Nephron progenitor cell (in vitro differentiated cells): ENCODE measurements at places on chromosomes 7 and 10.
A peak's percentile ranks its signal among the peaks of the same experiment; 100 is the strongest.

DNA sequence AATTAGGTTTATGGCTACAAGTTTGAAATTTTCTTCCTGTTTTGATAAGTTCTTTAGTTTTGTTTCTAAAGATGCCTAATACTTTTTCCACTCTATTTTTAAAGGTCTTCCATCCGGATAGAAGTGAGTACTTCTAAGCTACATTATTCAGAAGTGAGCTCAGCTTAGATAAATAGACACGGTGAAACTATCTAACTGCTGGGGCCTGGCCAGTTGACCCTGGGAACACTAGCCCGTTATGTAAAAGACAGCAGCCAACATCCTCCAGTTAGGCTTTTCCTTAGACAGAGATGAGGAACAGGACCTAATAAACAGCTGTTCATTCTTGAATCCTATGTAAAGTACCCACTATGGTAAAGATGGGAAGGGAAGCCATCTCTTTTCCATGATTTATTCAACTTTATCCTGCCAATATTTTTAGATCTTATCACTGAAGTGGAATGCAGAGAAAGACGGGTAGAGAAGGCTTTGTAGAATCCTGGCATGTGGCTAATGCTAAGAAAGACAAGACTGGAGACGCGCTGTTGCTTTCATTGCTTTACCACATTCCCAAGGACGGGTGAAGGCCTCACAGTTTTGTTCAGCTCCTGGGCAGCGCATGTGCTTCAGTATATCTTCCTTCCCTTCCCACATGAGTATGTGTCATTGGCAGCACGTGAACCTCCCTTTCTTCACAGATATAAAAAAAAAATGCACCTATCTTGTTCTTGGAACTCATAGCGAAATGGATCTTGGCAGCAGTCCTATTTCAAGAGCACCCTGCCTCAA, 340.0 kb upstream of the MEOX2 start:
- no peak for DNase-seq
- H3K36me3 ChIP-seq = no peaks in the 10 kb centered on the region
- H3K4me1 ChIP-seq = peaks cover 21% of the 10 kb centered on the region
- no peak overlapping the region for H3K27ac ChIP-seq

- peaks cover 38% of the 10 kb centered on the region for H3K4me1 ChIP-seq
- no peak overlapping the region for H3K27ac ChIP-seq
- no peak for DNase-seq
- peaks cover 4% of the 10 kb centered on the region for H3K27me3 ChIP-seq
- H3K36me3 ChIP-seq = peaks cover 24% of the 10 kb centered on the region
Observed at GRCh38 chr7:129859183-129859582, 93.6 kb downstream of the UBE2H start.

DNA sequence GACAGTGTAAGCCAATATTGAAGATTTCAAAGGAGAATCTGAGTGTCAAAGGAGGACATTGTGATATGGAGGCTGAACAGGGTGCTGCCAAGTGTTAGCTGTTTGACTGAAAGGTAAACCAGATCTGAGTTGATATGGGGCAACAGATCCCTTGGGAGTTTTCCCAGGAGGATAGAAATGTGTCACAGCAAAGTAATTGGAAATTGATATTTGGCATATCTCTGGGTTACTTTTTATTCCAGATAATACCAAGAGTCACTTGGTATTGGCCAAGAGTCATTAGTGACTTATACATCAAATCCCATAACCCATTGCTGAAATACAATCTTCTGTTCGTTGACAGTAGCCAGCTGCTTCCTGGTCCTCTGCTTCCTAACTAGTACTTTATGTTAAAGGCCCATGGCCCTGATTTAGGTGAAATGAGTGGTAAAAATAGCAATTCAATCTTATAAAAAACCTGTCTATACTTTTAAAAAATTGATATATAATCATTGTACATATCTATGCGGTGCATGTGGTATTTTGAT, 922.9 kb downstream of the LRMDA start:
- no peak for DNase-seq
- H3K27ac ChIP-seq = no peak overlapping the region
- no peak overlapping the region for H3K4me3 ChIP-seq
- peaks cover 39% of the 10 kb centered on the region for H3K4me1 ChIP-seq

- no peak overlapping the region for H3K27ac ChIP-seq
- H3K4me1 ChIP-seq = peaks cover 5% of the 10 kb centered on the region
- H3K4me3 ChIP-seq = no peak overlapping the region
- H3K27me3 ChIP-seq = peaks cover 16% of the 10 kb centered on the region
- peaks cover 4% of the 10 kb centered on the region for H3K36me3 ChIP-seq
- no peak for DNase-seq
Observed at GRCh38 chr7:68121655-68122054, 1125.0 kb downstream of the TYW1 start.

DNA sequence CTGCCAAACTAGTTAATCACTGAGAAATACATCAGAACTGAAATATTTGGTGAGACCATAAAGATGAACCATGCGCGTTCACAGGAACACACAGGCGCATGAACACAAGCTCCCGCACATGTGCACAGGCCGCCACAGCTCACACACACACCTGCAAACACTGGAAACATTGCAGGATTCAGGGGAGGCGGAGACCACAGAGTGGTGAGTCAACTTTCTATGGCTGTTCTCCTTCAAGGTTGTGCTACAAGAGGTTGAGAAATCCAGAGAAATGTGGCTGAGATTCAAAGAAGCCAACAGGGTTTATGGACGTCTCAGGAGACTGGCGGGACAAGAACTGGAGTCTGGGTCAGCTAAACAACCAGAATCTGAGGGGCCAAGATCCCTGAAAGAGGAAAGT, 17.8 kb downstream of the ESYT2 start:
- peak overlapping the region; percentile 93 for H3K27ac ChIP-seq
- H3K27me3 ChIP-seq = no peaks in the 10 kb centered on the region

DNA sequence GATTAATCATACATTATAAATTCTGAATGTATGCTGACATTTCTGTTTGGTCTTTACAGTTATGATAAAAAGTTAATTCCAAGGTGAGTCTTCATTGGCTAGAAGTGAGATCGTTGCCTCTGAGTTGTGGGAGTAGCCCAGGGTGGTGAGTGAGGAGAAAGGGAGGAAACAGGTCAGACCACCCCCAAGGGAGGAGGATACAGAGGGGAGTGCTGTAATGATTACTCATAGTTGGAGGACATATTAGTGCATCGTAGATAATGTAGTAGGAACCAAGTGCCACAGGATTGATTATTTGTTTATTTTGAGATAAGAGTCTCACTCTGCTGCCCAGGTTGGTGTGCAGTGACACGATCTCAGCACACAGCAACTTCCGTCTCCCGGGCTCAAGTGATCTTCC, 672.2 kb downstream of the INHBA start:
- H3K27me3 ChIP-seq = no peaks in the 10 kb centered on the region
- H3K36me3 ChIP-seq = no peaks in the 10 kb centered on the region
- H3K4me1 ChIP-seq = peaks cover 33% of the 10 kb centered on the region
- no peak overlapping the region for H3K4me3 ChIP-seq
- no peak for DNase-seq
- no peak overlapping the region for H3K27ac ChIP-seq

DNA sequence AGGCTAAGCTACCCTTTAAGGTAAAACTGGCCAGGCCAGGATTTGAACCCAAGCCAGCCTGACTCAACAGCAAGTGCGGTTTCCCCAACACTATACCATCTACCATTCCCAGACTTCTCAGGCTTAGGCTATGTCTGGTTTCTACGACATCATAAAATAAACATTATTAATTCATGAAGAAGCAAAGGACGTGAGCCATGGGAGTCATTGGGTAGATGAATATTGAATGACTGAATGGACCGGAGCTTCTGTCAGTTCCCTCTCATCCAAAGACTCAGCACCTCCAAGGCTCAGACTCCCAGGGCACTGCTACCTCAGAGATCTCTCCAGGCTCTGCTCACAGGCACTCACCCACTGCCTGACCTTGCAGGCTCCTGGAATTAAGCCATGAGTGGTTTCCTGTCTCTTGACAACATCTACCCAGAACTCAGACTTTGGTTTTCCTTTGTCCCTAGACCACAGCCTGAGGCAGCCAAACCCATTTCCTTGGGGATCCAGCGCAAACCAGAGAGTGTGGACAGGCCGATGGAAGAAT, 64.6 kb upstream of the STEAP1B start:
- peaks cover 48% of the 10 kb centered on the region for H3K4me1 ChIP-seq
- DNase-seq = no peak
- no peak overlapping the region for H3K27ac ChIP-seq
- no peak overlapping the region for H3K4me3 ChIP-seq
- peaks cover 2% of the 10 kb centered on the region for H3K27me3 ChIP-seq

DNA sequence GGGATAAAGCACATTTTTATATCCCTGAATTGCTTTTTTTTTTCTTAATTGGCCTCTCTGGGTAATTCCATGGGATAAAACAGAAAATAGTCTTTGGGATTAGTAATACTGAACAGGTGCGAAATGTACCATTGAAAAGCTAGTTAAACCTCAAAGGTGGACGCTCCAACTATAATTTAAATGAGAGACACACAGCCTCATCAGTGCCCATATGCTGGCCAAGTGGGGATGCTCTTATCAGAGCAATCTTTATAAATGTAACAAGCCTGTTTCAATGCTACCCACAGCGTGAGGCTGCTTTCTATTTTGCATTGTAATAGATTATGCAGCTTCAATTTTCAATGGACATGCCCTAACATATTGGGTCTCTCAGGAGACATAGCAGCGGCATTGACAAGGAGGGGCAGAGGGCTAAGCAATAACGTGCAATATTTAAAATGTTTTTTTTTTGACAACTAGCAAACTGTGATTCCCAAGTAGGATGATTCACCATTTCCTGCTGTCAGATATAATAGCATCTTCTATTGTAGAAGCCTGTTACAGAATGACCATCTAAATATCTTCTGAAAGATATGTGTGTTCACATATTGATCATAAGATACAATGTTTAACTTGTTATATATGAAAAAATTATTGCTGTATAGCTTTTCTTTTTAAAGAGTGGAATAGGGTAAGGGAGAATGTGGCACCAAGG, 91.3 kb upstream of the BET1 start:
- H3K4me1 ChIP-seq = no peaks in the 10 kb centered on the region
- no peaks in the 10 kb centered on the region for H3K36me3 ChIP-seq
- H3K4me3 ChIP-seq = no peak overlapping the region
- peaks cover 28% of the 10 kb centered on the region for H3K27me3 ChIP-seq
- H3K27ac ChIP-seq = no peak overlapping the region

DNA sequence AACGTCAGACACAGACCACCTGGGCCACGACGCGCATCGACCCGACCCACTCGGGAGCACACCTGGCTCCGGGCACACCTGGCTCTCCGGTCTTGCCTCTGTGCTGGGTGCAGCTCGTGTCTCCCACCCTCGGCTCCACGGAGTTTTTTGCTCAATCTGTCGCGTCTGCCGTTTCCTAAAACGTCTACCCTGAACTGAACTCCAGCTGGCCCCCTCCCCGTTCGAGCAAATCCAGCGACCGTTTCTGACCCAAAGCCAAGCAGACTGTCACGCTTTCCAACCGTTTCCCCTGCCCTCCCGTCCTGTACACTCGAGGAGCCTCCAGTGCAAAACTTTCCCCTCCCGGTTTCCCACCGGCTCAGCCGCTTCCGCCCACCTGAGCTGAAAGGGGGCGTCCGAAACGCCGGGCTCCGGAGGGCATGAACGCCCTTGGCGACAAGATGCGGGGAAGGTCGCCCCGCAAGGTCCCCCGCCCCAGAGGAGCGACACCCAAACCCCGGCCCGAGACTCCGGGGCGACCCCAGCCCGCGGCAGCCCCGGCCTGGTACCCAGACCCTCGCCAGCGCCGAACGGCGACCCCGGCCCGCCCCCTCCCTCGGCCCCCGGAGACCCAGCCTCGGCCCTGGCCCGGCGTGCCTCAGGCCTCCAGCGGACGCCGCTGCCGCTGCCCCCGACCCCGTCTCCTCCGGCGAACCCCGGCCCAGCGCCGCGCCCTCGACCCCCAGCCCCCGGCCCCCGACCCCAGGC, 557 bp downstream of the CYTH3 start:
- DNase-seq = no peak
- peaks cover 37% of the 10 kb centered on the region for H3K4me1 ChIP-seq
- no peak overlapping the region for H3K27ac ChIP-seq
- H3K27me3 ChIP-seq = peaks cover 37% of the 10 kb centered on the region
- peak overlapping the region; percentile 97 for H3K4me3 ChIP-seq

DNA sequence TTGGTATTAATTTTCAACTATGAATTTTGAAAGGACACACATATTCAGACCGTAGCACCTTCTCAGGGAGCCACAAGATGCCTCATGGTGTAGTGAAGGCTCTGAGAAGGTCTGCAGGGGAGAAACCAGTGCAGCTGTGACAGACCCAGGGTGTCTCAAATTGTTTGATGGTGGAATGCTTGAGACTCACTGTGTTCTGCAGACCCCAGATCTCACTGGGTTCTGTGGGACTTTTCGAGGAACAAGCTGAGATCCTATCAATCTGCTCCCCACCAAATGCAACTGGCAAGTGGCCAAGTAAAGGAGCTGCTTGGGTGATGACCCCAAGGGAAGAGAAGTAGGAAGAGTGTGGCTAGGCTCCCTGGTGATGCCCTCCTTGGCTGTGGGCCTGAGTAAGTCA, 130.5 kb upstream of the UNC5B start:
- no peak for DNase-seq
- H3K36me3 ChIP-seq = no peaks in the 10 kb centered on the region
- H3K4me1 ChIP-seq = peaks cover 44% of the 10 kb centered on the region

GRCh38 chr10:97719602-97720001, 6.1 kb downstream of the MARVELD1 start:
- H3K4me1 ChIP-seq = peaks cover 67% of the 10 kb centered on the region
- peak overlapping the region; percentile 41 for H3K4me3 ChIP-seq
- H3K27me3 ChIP-seq = peaks cover 13% of the 10 kb centered on the region
- DNase-seq = no peak
- no peak overlapping the region for H3K27ac ChIP-seq

GRCh38 chr10:70254778-70255328, 21.6 kb upstream of the PPA1 start:
- H3K36me3 ChIP-seq = no peaks in the 10 kb centered on the region
- no peak overlapping the region for H3K27ac ChIP-seq
- no peak overlapping the region for H3K4me3 ChIP-seq
- peaks cover 28% of the 10 kb centered on the region for H3K27me3 ChIP-seq
- peaks cover 14% of the 10 kb centered on the region for H3K4me1 ChIP-seq

- H3K27me3 ChIP-seq = peaks cover 12% of the 10 kb centered on the region
- H3K27ac ChIP-seq = no peak overlapping the region
- no peak for DNase-seq
- no peak overlapping the region for H3K4me3 ChIP-seq
- no peaks in the 10 kb centered on the region for H3K4me1 ChIP-seq
Observed at GRCh38 chr10:118357841-118358240, 15.7 kb upstream of the FAM204A start.

- no peak overlapping the region for H3K4me3 ChIP-seq
- no peak overlapping the region for H3K27ac ChIP-seq
- no peak for DNase-seq
- no peaks in the 10 kb centered on the region for H3K36me3 ChIP-seq
- H3K4me1 ChIP-seq = no peaks in the 10 kb centered on the region
Observed at GRCh38 chr10:27383595-27384542, 120.2 kb upstream of the RAB18 start.

DNA sequence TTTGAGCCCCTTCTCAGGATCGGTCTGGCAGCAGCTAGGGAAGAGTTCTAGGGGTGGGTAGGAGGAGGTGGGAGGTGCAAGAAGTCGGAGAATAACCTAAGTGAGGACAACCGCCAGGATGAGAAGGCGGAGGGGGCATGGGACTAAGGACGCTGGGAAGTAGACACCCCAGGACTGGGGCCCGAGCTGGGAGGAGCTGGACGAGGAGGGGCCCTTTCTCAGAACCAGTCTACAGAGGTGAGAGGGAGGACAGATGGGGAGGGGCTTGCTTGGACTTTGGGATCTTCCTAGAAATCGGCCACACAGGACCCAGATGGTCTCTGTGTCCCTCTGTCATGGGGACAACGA, 90.0 kb upstream of the MYL10 start:
- no peaks in the 10 kb centered on the region for H3K27me3 ChIP-seq
- H3K4me3 ChIP-seq = no peak overlapping the region
- H3K27ac ChIP-seq = no peak overlapping the region
- DNase-seq = no peak
- H3K4me1 ChIP-seq = peaks cover 20% of the 10 kb centered on the region

GRCh38 chr7:69285854-69286253, 312.4 kb upstream of the AUTS2 start:
- H3K27ac ChIP-seq = peak overlapping the region; percentile 1
- H3K4me3 ChIP-seq = no peak overlapping the region
- H3K4me1 ChIP-seq = peaks cover 38% of the 10 kb centered on the region
- H3K36me3 ChIP-seq = no peaks in the 10 kb centered on the region
